ENCODE measurements at places on chromosomes 5 and 9.

GRCh38 chr5:127582773-127583370 lies 65.4 kb downstream of the PRRC1 start:
- ATAC-seq = no peak

DNA sequence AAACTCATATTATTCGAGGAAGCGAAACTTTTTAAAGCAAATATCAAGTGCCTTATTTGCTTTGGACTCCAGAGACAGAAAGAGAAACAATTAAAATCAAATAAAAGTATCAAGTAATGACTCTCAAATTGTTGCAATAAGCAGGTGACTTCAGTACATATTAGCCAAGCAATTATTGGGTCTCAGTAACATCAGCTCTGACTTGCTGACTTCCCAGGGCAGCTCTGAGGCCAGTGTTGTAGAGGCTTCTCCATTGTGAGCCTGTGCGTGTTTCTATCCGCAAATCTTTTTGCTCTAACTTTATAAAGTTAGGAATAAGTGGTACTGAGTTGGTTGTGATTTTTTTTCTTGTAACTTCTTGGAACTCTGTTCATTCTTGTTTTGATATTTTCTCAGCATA lies 186.8 kb upstream of the PRLR start:
- no peak for ATAC-seq

GRCh38 chr5:76291305-76292077 lies 111.6 kb upstream of the IQGAP2 start:
- no peak for ATAC-seq

- no peak for ATAC-seq
These were observed 275.9 kb downstream of the ACTL7B start for GRCh38 chr9:108579757-108580439.

- no peak for ATAC-seq
These were observed 2.6 kb upstream of the GRIN1 start for GRCh38 chr9:137136261-137136880.

- no peak for ATAC-seq
These were observed 55.6 kb downstream of the S1PR3 start for GRCh38 chr9:89046832-89047231.

DNA sequence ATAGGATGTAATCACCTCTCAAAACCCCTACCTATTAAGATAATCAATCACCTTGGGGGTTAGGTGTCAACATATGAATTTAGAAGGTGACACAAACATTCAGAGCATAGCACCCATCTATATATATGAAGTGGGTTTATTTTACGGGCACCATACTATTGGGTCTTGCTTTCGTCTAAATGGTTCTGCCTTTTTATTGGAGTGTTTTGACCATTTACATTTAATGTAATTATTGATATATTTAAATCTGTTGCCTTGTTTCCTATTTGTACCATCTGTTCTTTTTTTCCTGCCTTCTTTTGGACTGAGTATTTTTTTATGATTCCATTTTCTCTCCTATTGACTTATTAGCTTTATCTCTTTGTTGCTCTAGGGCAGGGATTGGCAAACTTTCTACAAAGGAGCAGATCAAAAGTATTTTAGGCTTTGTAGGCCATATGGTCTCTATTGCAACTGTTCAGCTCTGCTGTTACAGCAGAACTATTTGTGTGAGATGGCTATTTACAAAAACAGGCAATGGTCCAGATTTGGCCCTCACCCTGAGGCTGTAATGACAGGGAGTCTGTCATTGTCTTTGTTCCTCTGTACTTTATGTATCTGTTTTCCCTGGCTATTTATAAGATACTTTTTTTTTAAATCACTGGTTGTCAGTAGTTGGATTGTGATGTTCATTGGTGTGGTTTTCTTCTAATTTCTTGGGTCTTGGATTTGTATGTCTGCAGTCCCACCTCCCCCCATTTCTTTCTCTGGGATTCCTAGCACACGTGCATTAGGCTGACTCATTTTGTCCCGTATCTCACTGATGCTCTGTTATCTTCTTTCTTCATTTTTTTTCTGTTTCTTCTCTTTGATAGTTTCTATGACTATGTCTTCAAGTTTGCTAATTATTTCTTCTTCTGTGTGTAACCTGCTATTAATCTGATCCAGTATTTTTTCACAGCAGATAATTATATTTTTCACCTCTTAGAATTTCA lies 127.1 kb downstream of the DAB2IP start:
- ATAC-seq = no peak

GRCh38 chr5:132748522-132749000 lies 1.3 kb downstream of the CCNI2 start:
- ATAC-seq = no peak

DNA sequence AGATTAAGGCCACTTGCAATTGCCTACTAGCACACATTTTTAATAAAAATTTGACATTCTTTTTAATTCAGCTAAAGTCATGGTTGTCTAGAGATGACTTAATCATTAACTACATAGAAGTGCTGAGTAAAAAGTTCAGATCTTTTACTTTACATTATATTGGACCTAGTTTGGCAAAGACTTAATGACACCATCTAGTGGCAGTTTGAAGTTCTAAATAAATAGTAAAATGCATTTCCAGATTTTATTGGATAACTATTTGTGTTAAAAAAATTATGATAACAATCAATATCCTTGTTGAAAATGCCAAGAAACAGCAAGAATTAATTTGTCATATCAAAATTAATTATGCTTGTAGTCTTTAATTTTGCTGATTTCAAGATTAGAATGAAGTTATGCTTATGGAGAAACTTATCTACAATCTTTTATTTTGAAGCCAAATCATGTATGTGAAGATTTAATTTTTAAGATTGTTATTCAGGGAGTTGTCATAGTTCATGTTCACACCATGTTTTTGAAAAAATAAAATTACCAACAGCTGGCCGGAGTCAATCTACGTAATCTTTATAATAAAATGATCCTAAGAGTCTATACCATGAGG lies 69.6 kb upstream of the PJA2 start:
- ATAC-seq = no peak

GRCh38 chr9:70363760-70364159 lies 50.7 kb downstream of the KLF9 start:
- ATAC-seq = no peak

GRCh38 chr5:52139888-52140615 lies 647.7 kb upstream of the ITGA1 start:
- no peak for ATAC-seq
